ENCODE measurements at places on chromosomes 3 and 15.

- no peak for DNase-seq
Observed at GRCh38 chr3:184630861-184631471, 69.4 kb downstream of the EPHB3 start.

- DNase-seq, result no peak
Observed at GRCh38 chr3:156750191-156750873, 75.8 kb upstream of the LEKR1 start.

DNA sequence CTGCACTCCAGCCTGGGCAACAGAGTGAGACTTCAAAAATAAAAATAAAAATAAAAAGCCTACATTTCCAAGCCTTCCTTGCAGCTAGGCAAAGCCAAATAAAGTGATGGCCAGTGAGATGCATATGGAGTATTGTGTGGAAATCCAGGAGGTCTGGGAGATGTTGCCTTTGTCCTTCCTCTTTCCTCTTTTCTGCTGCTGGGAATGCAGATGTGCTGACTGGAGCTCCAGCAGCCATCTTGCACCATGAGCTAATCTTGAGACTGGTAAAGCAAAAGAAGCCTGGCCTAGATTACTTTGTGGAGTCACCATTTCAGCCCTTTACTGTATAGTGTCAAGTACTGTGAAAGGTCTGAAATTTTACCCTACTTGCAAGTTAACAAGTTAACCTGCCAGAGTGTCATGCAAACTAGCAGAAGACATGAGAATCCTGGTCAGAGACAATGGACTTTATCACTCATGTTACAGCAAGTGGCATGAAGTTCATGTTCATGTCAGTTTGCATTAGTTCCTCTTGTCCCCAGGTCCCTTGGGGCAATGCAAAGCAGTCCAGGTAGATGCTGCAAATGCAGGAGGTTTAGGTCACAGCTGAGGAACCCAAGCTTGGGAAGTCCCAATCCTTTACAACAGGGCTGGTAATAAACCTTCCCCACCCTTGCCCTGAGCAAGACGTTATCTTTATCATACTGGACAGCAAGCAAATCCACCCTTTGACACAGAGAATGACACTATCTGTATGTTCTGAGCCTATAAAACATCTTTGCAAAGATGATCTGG lies 103.1 kb downstream of the TLE3 start:
- no peak for DNase-seq

GRCh38 chr3:179100652-179101051 lies 29.0 kb upstream of the ZMAT3 start:
- DNase-seq, result no peak

GRCh38 chr15:101534376-101534970 lies 45.0 kb upstream of the PCSK6 start:
- no peak for DNase-seq

DNA sequence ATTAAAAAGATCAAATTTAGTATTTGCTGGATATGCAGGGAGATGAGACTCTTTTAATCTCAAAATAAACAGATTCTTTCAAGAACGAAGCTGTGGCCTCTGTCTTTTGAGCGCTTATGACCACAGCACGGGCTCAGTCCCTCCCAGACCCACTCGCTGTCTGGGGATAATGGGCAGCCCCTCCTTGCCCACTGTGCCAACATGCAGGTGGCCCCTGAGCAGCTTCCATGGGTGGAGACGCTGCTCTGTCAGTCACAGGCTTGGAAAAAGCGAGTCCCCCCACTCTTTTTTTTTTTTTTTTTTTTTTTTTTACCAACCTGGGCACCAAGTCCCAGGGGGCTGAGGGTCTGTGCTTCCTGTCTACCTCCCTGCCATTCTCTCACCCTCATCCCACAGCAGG lies 150.9 kb downstream of the LRRK1 start:
- no peak for DNase-seq

- DNase-seq, result no peak
Observed at GRCh38 chr15:76963596-76963995, 31.3 kb upstream of the PSTPIP1 start.
